ENCODE measurements at places on chromosomes 1 and 21. TPM values are rescaled to one million over a fixed set of nuclear protein-coding genes. Genes with fewer than 3 reads are reported as not detected.

Gene TAF13
- 41.8 TPM for total RNA-seq

Gene FAF1
- 73.3 TPM for total RNA-seq

Gene LCA5L
- 2.2 TPM for total RNA-seq

Gene DMRTA2
- total RNA-seq, result 0.21 TPM

Gene TSACC
- total RNA-seq, result 3.0 TPM

Gene SERBP1
- 239 TPM for total RNA-seq

Gene SH2D5
- total RNA-seq, result 3.7 TPM

Gene SLC44A3
- 17.7 TPM for total RNA-seq

Gene SLFNL1
- 0.05 TPM for total RNA-seq

Gene NTNG1
- total RNA-seq, result not detected

Gene FCRL2
- total RNA-seq, result 0.03 TPM

Measured in SK-MEL-5 (cell line).